ENCODE measurements at places on chromosomes 12 and 14. TPM values are rescaled to one million over a fixed set of nuclear protein-coding genes. Genes with fewer than 3 reads are reported as not detected.

Gene TMEM253
- total RNA-seq: not detected

GRCh38 chr14:93033983-93034670 is 81.6 kb downstream of the ITPK1 start:
- no peak for DNase-seq

DNA sequence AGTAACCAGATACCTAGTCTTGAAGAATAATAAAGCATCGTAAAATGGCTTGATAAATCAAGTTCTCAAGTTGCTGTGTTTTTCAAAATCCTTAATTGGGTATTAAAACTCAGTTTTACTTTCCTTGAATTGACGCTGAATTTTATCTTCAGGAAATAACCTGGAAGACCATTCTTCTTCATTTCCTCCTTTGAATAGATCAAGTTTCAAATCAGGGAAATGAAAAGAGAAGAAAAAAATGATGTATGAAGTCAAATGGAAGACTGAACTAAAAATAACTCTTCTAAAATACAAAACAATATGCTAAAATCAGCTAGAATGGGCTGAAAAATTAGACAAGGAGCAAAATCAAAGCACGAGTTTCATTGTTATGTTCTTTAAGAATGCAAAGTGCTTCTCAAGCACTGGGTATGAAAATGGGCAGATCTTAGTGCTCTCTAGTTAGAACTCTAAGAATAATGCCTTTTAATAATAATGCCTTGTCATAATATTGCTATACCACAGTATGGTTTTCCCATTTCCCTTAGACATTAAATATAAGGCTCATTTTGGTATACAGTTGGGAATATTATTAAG is 54.6 kb upstream of the CLEC14A start:
- DNase-seq: no peak

DNA sequence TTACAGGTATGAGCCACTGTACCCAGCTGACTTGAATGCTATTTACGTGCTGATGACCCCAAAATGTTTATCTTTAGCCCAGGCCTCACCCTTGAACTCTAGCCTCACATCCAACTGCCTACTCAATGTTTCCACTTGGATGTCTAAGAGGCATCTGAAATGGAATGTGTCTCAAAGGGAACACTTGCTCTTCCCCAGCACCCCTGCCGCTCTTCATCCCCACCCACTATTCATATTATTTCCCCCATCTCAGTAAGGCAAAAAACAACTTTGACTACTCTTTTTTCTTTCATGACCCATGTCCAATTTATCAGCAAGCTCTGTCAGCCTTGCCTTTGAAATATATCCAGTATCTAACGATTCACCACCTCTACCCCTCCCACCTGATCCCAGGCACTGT is 204.6 kb downstream of the PAWR start:
- DNase-seq: no peak

Gene SYT1
- 3.0 TPM for total RNA-seq

DNA sequence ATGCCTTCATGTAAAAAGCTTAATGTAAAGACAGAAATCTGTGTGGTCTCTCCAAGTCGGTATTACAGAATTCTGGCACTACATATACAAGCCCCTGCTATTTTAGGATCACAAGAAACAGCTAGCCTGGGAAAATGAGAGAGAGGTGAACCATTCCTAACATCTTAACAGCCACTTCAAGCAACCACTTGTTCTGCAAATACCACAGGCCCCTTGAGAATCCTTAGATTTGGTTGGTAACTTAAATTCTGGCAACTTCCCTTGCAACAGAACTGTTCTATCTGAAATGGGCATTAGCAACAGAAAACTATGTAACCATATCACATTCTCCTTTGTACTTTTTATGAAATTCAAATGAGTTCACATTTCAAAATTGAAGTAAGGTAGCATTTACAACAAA is 68.5 kb downstream of the SPPL3 start:
- no peak for DNase-seq

GRCh38 chr14:30673071-30673470 is 51.0 kb downstream of the SCFD1 start:
- no peak for DNase-seq

Gene INHBC
- total RNA-seq: not detected

All from IMR-90 (cell line).